ENCODE measurements at places on chromosomes 7 and 10.

GRCh38 chr10:116099023-116099420, 174.0 kb downstream of the GFRA1 start:
- no peak for DNase-seq

GRCh38 chr7:141268614-141269013, 194.8 kb downstream of the TMEM178B start:
- no peak for DNase-seq

- DNase-seq: no peak
Observed at GRCh38 chr10:73857446-73857845, 16.9 kb downstream of the CAMK2G start.

- no peak for DNase-seq
Observed at GRCh38 chr7:106871793-106872571, 6.9 kb downstream of the PIK3CG start.

GRCh38 chr7:74412056-74412455, 41.6 kb upstream of the GTF2IRD1 start:
- no peak for DNase-seq

DNA sequence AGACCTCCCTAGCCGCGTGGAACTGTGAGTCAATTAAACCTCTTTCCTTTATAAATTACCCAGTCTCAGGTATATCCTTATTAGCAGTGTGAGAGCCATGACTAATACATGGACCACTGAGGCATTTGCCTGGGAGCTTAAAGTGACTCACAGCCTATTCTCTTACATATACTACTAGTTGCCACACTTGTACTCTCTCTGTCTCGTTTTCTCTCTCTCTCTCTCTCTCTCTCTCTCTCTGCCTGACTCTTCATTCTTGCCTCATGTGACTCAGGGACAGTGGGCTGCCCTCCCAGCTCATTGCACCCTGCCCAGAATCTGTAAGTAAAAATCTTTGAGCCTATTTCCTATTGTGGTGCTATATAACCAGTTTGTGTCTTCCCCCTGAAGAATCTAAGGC, 238.5 kb upstream of the MAGI2 start:
- DNase-seq: no peak

GRCh38 chr7:21719846-21720245, 177.0 kb downstream of the DNAH11 start:
- no peak for DNase-seq

DNA sequence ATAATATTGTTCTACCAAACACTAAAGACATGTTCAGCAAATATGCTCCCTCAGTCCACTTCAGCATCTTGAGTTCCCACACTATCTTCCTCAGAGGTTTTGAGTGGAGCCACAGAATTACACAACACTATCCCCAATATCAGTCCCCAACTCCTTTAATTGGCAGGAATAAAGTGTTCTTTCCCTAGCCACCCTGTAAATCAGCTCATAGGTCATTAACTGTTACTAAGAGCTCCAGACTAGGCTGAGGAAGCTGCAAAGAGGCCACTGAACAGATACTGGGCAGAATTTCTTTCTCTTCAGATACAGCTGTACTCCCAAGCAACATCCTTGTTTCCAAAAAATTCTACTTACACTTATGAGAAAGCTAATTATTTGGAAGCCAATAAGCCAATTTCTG, 11.6 kb upstream of the KAT6B start:
- DNase-seq: no peak

- DNase-seq: no peak
Observed at GRCh38 chr10:105973360-105973759, 1191.1 kb downstream of the SORCS1 start.

All from activated CD8-positive, alpha-beta memory T cell treated with anti-CD3 and anti-CD28 coated beads for 4 hours (primary cell).